Ascending aorta (tissue), 2 donors: ENCODE measurements at places on chromosomes 11 and 22. TPM values are rescaled to one million over a fixed set of nuclear protein-coding genes. Genes with fewer than 3 reads are reported as not detected.

Gene FXYD6
- 16.4 TPM for total RNA-seq

Gene SCGB1A1
- not detected for total RNA-seq

Gene CEP126
- total RNA-seq: 7.2 TPM

Gene RASSF10
- not detected for total RNA-seq

Gene TYR
- not detected for total RNA-seq

Gene FREY1
- not detected for total RNA-seq

Gene ZNF202
- 2.2 TPM for total RNA-seq

Gene GAL
- not detected for total RNA-seq

Gene KCNQ1
- total RNA-seq: 2.3 TPM

Gene BUD13
- total RNA-seq: 23.9 TPM

Gene NCR3LG1
- 0.21 TPM for total RNA-seq

Gene TSPAN18
- total RNA-seq: 21.3 TPM

Gene KRTAP5-7
- total RNA-seq: not detected

Gene PLET1
- not detected for total RNA-seq

Gene CTSF
- 98.8 TPM for total RNA-seq

Gene DGKZ
- total RNA-seq: 123 TPM

Gene KCNC1
- not detected for total RNA-seq

Gene YPEL4
- not detected for total RNA-seq

Gene SLC17A6
- not detected for total RNA-seq

Gene ZNF280B
- not detected for total RNA-seq

Gene MRGPRF
- 209 TPM for total RNA-seq

Gene ARHGAP20
- 4.9 TPM for total RNA-seq

Gene RAG1
- under 0.01 TPM for total RNA-seq

Gene OLFML1
- total RNA-seq: 10.7 TPM
